ENCODE measurements at places on chromosomes 11 and 22.

DNA sequence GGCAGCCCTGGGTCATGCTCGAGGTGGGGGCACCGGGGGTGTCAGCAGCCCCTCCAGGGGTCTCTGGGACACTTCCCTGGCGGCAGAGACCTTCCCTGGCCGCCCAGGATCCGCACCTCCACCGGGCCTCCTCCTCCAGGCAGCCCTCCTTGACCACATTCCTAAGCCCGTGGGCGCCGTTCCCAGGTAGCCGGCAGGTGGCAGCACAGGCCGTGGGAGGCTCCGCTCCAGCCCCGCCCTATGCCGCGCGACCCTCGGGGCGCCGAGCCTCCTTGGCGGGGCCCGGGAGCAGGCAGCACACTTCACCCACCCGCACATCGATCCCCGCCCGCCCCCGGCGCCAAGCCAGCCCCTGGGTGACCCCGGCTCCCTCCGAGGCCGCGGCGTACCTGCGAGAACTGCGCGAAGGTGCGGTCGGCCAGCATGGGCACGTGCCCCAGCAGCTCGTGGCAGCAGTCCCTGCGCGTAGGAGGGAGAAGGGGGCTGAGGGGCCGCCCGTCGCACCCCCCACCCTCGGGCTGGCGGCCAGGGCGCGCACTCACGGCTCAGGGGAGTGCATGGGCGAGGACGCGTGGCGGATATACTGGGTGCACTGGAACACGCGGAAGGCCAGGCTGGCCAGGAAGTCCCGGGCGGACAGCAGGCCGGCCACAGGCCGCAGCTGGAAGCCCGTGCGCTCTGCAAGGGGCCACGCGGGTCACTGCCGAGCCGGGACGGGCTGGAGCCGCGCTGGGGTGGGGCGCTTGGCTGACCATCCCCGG is 5.3 kb upstream of the INS start:
- DNase-seq = peak; percentile 34

GRCh38 chr11:2781408-2782274 is 81.8 kb upstream of the KCNQ1OT1 start:
- DNase-seq = no peak

GRCh38 chr11:8642196-8642841 is 40.1 kb downstream of the TRIM66 start:
- no peak for DNase-seq

- DNase-seq = no peak
These were observed 68.1 kb downstream of the UBASH3B start for GRCh38 chr11:122723576-122723975.

GRCh38 chr11:34323601-34324000 is 34.2 kb downstream of the ABTB2 start:
- no peak for DNase-seq

GRCh38 chr11:31387379-31387778 is 17.7 kb downstream of the DNAJC24 start:
- DNase-seq = no peak

GRCh38 chr11:21110415-21110814 is 441.0 kb downstream of the NELL1 start:
- no peak for DNase-seq

- DNase-seq = no peak
These were observed 43.5 kb downstream of the SIK2 start for GRCh38 chr11:111645657-111646316.

- no peak for DNase-seq
These were observed 273.3 kb downstream of the BUD13 start for GRCh38 chr11:116499396-116500003.

GRCh38 chr22:50720301-50721256 is 17.4 kb upstream of the ACR start:
- DNase-seq = no peak

DNA sequence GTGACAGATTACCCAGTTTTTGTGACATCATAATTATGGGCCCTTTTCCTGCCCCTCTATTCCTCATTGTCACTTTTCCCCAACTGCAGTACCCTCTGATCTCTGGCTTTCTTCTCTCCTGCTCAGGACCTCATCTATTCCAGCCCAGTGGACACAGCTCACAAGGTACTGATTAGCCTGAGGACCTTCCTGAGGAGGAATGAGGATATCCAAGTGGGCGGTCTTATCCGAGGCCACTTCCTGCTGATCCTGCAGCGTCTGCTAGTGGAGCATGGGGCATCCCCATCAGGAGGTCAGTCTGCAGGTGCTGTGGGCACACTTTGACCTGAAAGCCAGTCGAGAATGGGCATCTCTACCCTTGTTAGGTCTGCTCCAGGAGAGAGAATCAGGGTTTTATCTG is 24.5 kb upstream of the CCDC134 start:
- no peak for DNase-seq

Measured in stimulated activated CD4-positive, alpha-beta T cell treated with anti-CD3 and anti-CD28 coated beads, Interleukin-1b, Interleukin-23, amount 100 ng/mL, for 1 hour (primary cell).